Hypothalamus (tissue), 51 donors: ENCODE measurements at places on chromosomes 5 and 9.

DNA sequence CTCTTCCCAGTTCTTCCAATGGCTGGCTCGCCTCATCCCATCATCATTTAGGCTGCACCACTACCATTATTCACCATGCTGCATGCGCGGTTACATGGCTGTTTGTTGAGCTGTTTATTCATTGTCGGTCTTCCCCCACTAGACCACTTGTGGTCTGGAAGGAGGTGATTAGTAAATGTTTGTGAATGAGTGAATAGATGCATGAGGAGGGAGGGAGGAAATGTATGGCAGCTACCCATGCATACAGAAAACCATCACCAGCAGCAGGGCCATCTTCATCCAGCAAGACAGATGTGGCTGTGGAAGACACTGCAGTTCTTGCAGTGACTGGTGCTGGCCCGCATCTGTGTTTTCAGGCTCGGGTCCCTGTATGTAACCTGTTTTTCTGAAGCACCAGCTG, 113.3 kb upstream of the SAP30L start:
- no peak for DNase-seq

DNA sequence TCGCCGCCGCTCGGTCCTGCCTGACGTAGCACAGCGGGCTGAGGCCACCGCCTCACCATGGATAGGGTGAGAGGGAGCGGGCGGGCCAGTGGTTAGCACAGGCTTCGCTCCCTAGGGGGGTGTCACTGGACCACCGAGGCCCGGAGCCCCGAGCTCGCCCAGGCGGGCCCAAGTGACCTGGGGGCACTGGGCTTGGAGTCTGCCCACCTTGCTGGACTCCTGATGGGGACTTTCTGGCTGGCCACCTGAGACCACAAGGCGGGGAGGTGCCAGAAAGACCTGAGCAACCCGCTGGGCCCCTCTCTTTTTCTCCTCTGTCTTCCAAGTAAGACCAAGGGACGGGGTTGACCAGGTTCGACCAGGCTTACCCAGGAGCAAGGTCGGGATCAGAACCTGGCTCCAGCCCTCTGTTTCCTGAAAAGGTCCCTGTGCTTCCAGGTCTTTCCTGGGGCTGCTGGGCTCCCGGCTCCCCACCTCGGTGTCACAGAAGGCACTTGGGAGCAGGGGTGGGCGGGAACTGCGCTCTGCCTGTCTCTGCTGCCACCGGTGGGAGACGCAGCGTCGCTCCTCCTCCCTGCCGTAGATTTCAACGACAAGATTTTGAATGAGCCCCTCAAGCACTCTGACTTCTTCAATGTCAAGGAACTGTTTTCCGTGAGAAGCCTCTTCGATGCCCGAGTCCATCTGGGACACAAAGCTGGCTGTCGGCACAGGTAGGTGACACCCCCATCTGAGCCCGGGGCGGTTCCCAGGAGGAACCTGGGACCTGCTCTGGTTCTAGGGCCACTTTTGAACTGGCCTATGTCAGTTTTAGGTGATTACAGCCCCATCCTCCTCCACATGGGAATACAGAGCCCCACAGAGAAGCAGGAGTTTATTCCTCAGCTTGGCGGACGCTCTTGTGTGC, 1.0 kb downstream of the MRPS2 start:
- DNase-seq, result no peak

- no peak for DNase-seq
Observed at GRCh38 chr5:120518581-120518980, 54.5 kb downstream of the PRR16 start.

DNA sequence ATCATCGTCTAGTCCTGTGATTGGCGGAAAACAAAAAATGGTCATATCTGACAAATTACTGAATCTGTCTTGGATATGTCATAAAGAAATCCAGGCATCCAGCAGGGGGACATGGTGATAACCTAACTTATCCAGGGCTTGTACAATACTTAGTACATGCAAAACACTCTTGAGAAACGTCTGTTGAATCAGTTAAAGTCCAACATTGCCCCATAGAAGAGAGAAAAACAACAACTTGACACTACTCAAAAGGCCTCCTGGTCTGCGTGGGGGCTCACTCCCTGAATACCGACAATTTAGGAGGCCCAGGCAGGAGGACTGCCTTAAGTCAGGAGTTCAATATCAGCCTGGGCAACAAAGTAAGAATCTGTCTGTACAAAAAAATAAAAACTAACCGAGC, 217.5 kb downstream of the DCP2 start:
- DNase-seq, result no peak

DNA sequence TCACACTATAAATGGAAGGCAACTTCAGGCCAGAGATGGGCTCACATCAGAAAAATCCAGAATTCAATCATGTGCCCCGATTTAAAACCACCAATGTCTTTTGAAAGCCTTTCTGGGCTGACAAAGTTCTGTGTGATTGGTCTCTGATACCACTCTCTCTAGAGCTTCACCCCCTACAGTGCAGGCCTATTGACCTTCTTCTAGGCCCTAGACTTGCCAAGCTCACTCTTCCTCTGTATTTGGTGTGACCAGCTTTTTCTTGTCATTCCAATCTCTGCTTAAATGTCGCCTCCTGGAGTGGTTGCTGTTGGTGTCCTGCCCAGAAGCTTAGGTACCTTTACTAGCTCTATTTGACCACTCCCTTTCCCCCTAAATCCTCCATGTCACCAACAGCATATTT, 78.7 kb downstream of the GCNT4 start:
- no peak for DNase-seq
